Effector memory CD8-positive, alpha-beta T cell (primary cell): ENCODE measurements at places on chromosomes 2 and 18.

GRCh38 chr2:235416858-235417499 is 76.9 kb upstream of the AGAP1 start:
- no peak for DNase-seq

DNA sequence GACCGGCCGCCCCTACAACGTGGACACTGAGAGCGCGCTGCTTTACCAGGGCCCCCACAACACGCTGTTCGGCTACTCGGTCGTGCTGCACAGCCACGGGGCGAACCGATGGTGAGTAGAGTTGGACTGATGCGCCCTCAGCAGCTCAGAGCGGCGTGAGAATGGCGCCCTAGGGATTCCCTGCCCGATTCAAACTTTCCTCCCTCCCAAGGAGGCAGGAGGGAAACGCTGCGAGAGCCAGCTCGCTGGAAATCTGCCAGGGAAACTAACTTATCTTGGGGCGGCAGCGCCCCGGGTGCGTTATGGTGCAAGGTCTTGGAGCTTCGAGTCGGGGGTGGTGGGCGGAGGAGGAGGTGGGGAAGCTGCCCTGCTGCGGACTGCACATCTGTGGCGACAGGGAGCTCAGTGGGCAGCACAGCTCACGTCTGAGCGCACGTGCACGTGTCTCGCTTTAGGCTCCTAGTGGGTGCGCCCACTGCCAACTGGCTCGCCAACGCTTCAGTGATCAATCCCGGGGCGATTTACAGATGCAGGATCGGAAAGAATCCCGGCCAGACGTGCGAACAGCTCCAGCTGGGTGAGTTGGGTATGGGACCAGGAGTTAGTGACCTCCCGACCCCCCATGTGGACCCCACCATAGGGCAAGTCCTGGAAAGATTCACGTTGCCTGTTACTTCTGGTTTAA is 697 bp downstream of the ITGA4 start:
- peak; percentile 42 for DNase-seq

GRCh38 chr2:122743021-122743675 is 987.7 kb downstream of the TSN start:
- no peak for DNase-seq

GRCh38 chr2:226915846-226916360 is 80.0 kb downstream of the RHBDD1 start:
- no peak for DNase-seq

GRCh38 chr2:23379220-23379695 is 5.7 kb upstream of the KLHL29 start:
- DNase-seq: no peak

GRCh38 chr2:125581557-125581956 is 1074.4 kb upstream of the GYPC start:
- no peak for DNase-seq

DNA sequence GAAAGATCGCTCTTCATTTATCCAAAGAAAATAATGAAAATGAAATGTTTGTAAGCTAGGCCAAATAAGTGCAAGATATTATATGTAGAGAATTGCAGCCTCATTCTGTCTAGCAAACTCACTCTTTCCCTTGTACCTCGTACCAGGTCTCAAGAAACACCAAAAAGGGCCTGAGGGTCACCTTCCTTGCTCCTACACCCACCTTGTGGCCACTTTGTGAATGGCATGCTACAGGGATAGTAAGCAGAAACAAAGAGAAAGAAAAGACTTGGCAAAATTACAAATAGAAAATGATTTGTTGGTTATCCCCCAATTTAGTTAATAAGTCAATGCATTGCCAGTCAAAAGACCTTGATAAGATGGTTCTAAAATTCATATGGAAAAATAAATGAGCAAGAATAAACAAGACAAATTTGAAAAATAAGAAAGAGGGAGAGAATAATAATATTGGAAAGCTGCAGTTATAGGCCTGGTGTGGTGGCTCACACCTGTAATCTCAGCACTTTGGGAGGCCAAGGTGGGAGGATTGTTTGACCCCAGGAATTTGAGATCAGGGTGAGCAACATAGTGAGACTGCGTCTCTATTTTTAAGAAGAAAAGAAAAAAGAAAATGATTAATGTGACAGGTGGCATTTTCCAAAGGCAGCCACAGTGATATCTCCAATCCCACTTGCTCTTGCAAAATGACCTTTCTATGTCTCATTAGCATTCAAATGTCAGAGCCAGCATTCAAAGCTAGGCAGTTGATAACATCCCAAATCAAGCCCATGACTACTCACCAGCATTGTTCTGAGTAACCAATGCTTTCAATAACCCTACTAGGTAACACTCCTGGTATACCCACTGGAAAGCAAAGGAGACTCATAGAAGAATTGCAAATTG is 38.8 kb upstream of the BMP10 start:
- DNase-seq: peak; percentile 60

GRCh38 chr2:236665572-236666118 is 96.0 kb downstream of the ACKR3 start:
- DNase-seq: no peak

DNA sequence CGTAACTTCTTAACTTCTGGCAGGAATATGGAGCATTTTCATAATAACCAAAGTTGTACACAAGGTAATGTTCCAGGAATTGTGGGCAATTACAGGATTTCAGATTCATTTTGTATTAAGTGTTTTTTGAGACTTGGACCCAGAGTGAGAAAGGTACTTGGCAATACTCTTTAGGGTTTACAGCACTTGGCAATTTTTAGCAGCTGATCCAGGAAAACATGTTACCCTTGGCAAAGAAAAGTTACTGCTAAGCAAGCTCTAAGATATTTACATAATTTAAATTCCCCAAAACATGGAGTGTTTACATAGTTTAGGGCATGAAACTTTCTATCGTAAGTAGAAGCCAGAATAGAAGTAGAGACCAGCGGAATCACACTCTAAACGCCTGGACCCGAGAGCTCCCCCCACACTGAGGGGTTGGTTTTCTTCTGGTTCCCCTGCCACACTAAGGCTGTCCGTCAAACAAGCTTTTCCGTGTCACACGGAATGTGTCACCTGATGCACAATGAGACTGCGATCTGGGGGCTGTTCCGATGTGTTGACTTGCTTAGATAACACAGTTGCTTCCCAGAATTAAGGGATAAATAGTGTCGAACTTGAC is 177.1 kb downstream of the PTGR3 start:
- no peak for DNase-seq

- no peak for DNase-seq
These were observed 36.5 kb downstream of the HADHB start for GRCh38 chr2:26281226-26281625.

- DNase-seq: no peak
These were observed 79.8 kb downstream of the LIMS1 start for GRCh38 chr2:108614043-108614545.

DNA sequence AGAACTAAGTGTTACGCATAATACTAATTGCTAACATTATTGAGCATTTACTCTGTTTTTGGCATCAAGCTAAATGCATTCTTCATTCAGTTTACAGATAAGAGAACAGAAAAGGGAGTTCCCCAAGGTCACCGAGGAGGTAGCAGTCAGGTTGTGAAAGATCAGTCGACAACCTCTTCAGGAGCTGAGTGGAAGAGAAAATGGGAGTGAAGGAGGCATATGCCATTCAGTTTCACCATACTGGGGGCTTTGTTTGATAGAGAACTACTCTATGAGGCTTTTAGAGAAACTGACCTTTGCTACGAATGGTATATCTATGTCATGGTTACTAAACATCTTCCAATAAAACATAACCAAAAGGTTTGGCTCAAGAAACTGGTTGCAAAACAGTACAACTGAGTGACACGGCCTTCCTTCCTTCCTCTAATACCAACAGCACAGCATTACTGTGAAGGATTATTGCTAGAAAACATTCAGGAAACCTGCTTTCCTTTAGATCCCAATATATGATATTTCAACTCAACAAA is 112.1 kb downstream of the RBMS1 start:
- DNase-seq: no peak

GRCh38 chr2:237529452-237530402 is 36.6 kb upstream of the PRLH start:
- no peak for DNase-seq

GRCh38 chr18:70082430-70082829 is 123.1 kb downstream of the RTTN start:
- DNase-seq: no peak

DNA sequence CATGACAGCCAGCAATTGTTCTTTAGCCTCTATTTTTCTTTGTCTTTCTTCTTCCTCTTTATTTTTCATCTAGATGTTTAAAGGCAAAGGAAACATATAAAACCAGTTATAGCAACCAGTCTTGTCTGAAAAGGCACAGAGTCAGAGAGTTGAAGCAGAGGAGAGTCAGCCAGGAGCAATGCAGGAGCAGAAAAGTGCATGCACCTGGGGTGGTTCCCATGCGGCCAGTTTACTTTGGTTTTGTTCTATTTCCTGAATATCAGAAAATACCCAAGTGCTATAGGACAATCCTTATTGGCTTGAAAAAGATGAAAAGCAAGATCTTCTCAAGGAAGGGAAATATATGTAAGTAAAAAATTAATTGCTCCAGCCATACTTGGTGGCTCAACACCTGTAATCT is 44.9 kb downstream of the CFAP210 start:
- DNase-seq: no peak

GRCh38 chr2:230842473-230842872 is 22.3 kb upstream of the ITM2C start:
- DNase-seq: no peak
